ENCODE measurements at places on chromosomes 5 and 9.

GRCh38 chr5:1793966-1794900, 5.4 kb downstream of the MRPL36 start:
- DNase-seq, result no peak

DNA sequence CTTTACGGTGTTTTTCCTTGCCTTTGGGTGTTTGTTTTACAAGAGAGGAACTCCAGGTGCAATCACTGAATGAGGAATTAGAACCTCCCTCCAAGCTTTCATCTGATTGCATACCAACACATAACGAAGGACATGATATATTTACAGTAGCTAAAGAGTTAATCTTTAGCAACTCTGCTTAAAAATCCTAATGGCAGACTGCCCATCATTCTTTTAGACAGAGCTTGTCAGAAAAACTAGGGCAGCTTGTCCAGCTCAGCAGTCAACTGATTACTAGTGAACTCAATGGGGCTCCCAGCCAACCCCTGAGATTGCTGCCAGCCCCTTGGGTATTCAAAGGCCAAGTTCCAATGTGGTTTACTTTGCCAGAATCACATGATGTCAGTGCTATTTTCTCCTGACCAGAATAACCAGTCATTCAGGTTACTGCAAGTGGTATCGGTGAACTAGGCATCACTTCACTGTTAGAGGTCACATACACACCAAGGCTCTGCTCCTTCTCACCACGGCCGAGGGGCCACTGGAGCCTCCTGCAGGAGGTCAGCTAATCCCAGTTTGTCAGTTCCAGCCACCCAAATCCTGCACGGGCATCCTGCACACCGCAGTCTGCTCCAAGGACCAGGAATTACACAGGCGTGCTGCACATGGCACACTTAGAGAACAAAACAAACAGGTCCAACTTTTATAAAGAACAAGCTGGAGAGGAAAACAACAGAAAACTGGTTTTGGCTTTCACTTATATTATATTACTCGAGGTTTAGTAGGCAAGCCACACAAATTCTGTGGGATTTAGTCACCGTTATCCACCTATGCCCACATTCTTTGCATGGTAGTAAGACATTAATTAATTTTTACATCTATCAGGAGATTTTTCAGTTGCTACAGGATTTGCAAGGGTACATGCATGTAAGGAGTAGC, 62.5 kb downstream of the NFIB start:
- DNase-seq, result no peak

- peak; percentile 74 for DNase-seq
Observed at GRCh38 chr5:134525683-134526482, 413 bp downstream of the JADE2 start.

DNA sequence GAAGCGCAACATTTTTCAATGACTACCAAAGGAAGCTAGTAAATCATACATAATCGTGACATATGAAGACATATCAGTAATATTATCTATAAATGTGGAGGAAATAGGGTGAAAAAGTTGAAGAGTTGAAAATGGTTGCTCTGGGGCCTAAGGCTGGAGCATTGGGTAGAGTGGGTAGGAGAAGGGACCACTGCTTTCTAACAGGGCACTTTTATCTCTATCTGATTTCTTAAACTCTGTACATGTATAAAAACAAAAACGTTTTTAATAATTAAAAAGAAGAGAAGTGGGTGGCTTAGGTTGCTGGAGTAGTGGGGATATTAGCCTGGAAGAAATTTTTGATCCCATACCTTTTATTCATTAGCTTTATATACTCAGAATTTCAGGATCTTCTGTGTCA, 44.2 kb upstream of the ITGA1 start:
- DNase-seq, result no peak

GRCh38 chr5:2913281-2913680, 161.8 kb upstream of the IRX2 start:
- DNase-seq, result no peak

GRCh38 chr5:124806373-124807077, 60.1 kb upstream of the ZNF608 start:
- DNase-seq, result no peak

DNA sequence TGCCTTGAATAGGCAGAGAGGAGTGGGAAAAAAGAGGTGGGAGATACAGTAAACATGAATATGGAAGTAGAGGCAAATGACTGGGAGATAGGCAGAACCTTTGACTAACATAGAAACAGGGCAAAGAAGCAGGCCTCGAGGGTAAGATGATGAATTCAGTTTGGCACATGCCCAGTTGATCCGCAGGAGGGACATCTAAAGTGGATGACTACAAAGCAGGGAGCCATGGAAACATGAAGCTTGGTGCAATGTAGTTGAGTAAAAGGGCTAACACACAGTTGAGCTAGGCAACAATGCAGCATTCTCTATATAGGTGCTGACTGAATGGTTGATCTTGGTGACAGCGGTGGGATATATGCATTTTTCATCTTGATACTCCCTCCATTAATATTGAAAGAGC, 253.8 kb downstream of the DMRT2 start:
- no peak for DNase-seq

GRCh38 chr9:116075191-116075590, 78.4 kb upstream of the PAPPA start:
- no peak for DNase-seq

DNA sequence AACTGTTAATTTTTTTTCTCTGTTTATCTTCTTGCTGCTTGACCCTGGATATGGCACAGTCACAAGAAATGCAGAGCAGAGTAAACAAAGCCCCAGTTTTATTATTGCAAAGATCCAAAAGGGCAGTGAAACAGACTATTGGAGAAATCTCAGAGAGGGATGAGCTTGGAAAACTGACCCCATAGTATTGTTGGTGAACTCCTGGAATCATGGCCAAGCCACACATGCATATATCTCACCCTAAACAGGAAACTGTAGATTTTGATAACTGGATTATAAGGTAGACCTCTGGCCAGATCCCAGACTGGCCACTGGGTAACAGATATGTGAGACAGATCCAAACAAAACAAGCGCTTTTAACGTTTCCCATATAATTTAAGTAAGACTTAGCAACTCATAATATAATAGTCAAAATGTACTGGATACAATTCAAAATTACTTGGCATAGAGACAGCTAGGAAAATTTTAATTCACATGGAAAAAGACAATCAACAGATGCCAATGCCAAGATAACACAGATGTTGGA, 263.5 kb upstream of the SEMA6A start:
- no peak for DNase-seq

DNA sequence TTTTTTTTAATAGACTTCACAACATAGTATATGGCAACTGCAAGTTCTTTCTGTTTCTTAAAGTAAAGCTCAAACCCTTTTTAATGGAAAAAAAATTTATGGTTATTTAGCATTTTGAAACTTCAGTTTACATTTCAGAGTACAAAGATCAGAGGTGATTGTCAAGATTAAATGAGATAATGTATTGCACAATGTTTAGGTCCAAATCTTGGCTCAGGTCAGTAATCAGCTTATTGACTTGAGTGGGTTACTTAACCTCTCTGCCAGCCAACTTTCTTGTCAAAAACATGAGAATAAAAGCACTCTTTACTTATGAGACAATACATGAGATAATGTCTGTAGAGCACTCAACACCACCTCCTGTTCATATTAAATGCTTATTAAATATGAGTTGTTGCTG, 345.1 kb upstream of the PTPRD start:
- no peak for DNase-seq

- no peak for DNase-seq
Observed at GRCh38 chr5:87562068-87562467, 149.3 kb upstream of the CCNH start.

DNA sequence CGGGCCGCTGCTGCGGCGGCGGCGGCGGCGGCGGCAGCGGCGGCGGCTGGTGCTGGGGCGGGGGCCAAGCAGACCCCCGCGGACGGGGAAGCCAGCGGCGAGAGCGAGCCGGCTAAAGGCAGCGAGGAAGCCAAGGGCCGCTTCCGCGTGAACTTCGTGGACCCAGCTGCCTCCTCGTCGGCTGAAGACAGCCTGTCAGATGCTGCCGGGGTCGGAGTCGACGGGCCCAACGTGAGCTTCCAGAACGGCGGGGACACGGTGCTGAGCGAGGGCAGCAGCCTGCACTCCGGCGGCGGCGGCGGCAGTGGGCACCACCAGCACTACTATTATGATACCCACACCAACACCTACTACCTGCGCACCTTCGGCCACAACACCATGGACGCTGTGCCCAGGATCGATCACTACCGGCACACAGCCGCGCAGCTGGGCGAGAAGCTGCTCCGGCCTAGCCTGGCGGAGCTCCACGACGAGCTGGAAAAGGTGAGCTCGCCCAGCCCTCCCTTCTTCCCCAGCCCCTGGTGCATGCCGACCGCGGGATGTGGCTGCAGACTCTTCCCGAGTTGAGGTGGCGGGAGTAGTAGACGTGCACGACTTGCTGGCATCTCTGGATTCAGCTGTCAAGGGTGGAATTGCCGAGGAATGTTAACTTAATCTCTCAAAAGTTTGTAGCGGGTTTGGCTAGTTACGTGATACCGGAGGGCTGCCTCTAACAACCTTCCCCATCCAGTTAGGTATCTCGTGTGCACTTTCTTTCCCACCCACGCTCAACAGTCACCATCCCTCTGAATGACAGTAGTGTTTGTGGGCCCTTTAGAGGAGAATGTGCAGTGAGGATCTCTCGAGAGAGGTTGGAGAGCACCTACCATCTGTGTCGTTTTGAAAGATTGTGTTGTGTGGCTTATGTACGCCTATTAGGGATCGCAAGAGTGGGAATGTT, 932 bp downstream of the SLC12A2 start:
- DNase-seq, result peak; percentile 62

GRCh38 chr5:56161927-56162326, 71.2 kb downstream of the ANKRD55 start:
- no peak for DNase-seq

DNA sequence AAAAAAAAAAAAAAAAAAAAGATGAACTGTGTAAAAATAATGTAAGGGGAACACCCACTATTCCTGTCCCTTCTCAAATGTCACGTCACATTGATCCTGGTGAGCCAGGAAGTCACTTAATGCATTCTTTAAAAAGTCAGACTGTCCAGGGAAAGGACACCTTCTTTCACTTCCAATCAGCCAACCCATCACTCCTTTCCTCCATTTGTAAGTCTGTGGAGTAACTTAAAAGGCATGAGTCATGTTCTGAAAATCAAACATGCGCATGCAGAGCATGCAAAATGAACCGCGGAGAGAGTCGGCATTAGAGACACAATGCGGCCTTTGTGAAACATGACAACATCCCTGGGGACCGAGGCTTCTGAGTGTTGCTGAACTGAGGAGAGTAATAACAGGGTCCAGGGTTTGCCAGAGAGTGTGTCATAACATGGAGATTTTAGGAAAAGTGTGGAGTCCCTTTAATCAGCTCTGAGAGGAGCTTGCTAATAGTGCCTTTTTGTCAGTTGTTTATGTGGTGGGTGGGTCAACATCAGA, 77.6 kb upstream of the SEMA6A start:
- DNase-seq, result no peak

DNA sequence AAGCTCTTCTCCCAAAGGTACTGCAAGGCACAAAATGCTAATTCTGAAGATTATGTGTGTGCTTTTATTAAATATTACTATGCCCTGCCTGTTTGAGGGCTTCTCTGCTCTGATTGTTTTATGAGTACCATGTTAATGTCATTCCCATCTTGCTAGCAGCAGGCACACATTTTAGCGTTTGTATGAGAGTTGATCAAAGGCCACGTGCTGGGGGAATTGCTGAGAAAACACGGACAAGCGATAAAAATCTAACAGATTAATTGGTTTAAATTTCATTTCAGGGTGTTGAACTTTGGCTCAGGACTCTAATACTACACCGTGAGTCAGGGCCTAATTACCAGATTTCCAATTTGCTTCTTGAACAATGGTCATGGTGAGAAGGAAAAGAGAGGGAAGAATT, 298.4 kb downstream of the EBF1 start:
- no peak for DNase-seq

GRCh38 chr5:54156577-54156976, 153.8 kb downstream of the ARL15 start:
- no peak for DNase-seq
